Activated T-helper 17 cell treated with anti-CD3 and anti-CD28 coated beads, Interleukin-2, amount 50 U/mL, for 72 hours (primary cell): ENCODE measurements at places on chromosomes 13 and 19. TPM values are rescaled to one million over a fixed set of nuclear protein-coding genes. Genes with fewer than 3 reads are reported as not detected.

The CEACAM3 gene
- total RNA-seq, result not detected

DNA sequence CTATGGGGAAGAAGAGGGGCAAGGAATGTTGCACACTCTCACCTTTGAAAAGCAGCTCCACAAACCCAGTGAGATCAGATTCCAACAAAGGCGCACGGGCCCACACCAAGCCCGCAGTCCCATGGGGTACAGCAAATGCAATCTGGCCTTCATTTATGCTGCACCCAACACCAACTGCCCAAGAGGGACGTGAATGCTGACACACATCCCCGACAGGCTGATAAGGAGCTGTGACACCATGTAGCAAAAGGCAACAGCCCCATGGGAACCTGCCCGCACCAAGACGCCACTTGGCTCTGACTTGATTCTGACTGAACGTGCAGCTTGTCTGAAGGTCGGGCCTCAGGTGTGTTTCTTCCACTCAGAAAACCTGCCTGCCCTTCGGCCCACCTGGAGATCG, 17.3 kb downstream of the REXO1 start:
- no peak for ATAC-seq

- ATAC-seq, result peak; percentile 95
These were observed 23.4 kb downstream of the ZDHHC20 start for GRCh38 chr13:21435687-21436151.

DNA sequence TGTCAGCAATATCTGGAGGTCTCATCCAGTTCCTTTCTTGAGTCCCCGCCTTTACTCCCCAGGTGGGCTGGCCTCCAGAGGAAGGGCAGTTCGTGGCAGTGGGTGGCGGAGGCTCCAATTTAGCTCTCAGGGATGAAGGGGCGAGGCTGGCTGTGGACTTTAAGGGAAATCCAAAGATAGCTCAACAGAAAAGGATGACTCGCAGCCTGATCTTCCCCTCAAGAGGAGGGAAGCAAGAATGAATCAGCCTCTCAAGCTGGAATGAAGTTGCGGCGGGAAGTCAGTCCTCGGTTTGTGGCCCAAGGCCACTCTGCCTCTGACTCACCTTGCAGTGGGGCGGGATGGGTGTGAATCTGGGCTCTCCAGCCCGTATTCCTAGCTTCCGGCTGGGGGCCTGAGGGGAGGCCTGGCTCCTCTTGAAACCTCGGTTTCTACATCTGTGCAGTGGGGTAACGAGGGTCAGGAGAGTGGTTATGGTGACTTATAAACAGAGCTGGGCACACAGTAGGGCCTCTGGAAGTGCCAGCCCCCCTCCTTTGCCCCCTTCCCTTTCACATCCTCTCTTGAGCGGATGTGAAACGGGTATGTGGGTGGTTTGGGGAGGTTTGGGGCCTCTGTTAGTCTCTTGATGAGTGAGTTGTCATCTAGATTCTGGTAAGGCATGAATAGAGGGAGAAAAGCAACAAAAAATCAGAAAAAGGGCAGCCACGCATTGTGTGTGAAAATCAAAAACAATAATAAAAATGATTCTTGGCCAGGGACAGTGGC, 10.5 kb upstream of the SMG9 start:
- ATAC-seq, result peak; percentile 82

The OR7A5 gene
- total RNA-seq, result not detected
